ENCODE measurements at places on chromosomes 11 and 22.

- DNase-seq = no peak
Measured at GRCh38 chr22:17964156-17964555, 60.2 kb downstream of the MICAL3 start.

- peak; percentile 14 for DNase-seq
Measured at GRCh38 chr11:73454987-73455386, 78.8 kb downstream of the RELT start.

GRCh38 chr11:66676931-66677598 lies 622 bp downstream of the RBM4B start:
- no peak for DNase-seq

- no peak for DNase-seq
Measured at GRCh38 chr11:11750017-11750878, 91.5 kb upstream of the USP47 start.

DNA sequence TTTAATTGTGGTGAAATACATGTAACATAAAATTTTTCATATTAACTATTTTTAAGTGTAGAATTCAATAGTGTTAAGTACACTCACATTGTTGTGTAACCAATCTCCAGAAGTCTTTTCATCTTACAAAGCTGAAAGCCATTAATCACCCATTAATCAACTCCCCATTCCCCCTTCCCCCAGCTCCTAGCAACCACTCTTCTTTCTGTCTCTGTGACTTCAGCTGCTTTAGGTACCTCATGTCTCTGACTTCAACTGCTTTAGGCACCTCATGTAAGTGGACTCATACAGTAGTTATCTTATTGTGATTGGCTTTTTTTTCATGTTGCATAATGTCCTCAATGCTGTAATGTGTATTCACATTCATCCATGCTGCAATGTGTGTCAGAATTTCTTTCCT lies 150.8 kb upstream of the NTM start:
- DNase-seq = no peak

DNA sequence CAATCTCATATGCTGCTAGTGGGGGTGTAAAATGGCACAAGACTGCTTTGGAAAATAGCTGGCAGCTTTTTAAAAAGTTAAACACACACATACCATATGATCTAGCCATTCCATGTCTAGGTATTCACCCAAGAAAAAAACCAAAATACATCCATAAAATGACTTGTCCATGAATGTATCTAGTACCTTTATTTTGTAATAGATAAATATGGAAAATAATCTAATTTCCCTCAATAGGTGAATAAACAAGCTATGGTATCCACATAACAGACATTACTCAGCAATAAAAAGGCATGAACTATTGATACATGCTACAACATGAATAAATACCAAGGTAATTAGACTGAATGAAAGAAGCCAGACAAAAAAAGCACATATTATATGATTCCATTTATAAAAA lies 22.9 kb downstream of the RNF141 start:
- DNase-seq = no peak

- no peak for DNase-seq
Measured at GRCh38 chr11:114758627-114759026, 80.3 kb downstream of the NXPE2 start.

GRCh38 chr11:119031912-119032280 lies 1.2 kb upstream of the SLC37A4 start:
- no peak for DNase-seq

All from hippocampal formation (tissue), 2 donors.